ENCODE measurements at places on chromosomes 16 and 17. TPM values are rescaled to one million over a fixed set of nuclear protein-coding genes. Genes with fewer than 3 reads are reported as not detected.

- no peak for DNase-seq
- H3K27me3 ChIP-seq, result peaks cover 21% of the 10 kb centered on the region
- no peaks in the 10 kb centered on the region for H3K36me3 ChIP-seq
- no peak overlapping the region for H3K4me3 ChIP-seq
- no peak overlapping the region for H3K27ac ChIP-seq
Measured at GRCh38 chr16:21203155-21203797, 8.1 kb downstream of the ZP2 start.

DNA sequence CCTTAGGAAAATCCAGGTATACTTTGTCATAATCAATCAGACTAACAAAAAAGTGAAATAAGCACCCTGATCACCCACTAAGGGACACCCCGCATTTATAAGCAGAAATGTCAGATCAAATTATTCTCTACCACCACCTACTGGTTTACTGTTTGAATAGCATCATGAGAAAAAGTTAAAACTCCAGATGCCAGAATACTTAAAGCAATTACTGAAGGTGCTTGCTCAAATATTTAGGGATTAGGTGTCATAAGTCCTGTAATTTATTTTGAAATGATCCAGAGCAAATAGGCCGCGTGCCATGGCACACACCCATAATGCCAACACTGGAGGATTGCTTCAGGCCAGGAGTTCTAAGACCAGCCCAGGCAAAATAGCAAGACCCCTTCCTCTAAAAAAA is 2.3 kb downstream of the TOP2A start:
- no peak overlapping the region for H3K27ac ChIP-seq
- DNase-seq, result peak; percentile 48
- H3K4me1 ChIP-seq, result peaks cover 12% of the 10 kb centered on the region
- H3K36me3 ChIP-seq, result peaks cover 39% of the 10 kb centered on the region
- H3K27me3 ChIP-seq, result no peaks in the 10 kb centered on the region

TEX19 gene
- total RNA-seq, result 1.2 TPM

GRCh38 chr17:47945080-47945479 is 3.7 kb downstream of the PNPO start:
- H3K36me3 ChIP-seq, result peaks cover 14% of the 10 kb centered on the region
- H3K4me3 ChIP-seq, result no peak overlapping the region
- H3K27me3 ChIP-seq, result no peaks in the 10 kb centered on the region
- peaks cover 47% of the 10 kb centered on the region for H3K4me1 ChIP-seq
- no peak overlapping the region for H3K27ac ChIP-seq
- DNase-seq, result no peak

DNA sequence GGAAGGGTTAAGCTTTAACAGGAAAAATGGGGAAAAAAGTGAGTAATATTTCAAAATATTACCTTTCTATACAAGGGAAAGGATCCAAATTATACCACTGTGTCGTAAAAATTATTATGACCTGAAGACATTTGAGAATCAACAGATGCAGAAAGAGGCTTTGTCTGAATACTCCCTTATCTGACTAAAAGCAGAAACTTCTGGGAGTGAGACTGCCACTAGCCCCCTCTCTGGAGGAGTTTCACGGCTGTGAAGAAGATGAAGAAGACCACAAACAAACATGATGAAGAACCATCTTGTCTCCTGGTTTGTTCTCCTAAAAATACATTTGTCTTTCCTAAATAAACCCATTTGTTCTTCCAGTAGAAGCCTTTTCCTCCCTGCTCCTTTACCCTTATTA is 29.4 kb downstream of the CNTROB start:
- H3K36me3 ChIP-seq, result no peaks in the 10 kb centered on the region
- H3K4me1 ChIP-seq, result peaks cover 4% of the 10 kb centered on the region
- no peak for DNase-seq
- H3K27ac ChIP-seq, result no peak overlapping the region
- no peaks in the 10 kb centered on the region for H3K27me3 ChIP-seq
- no peak overlapping the region for H3K4me3 ChIP-seq

TK2 gene
- 14.1 TPM for total RNA-seq

GRCh38 chr16:27786923-27787625 is 237.1 kb downstream of the KATNIP start:
- DNase-seq, result no peak
- H3K4me3 ChIP-seq, result no peak overlapping the region
- H3K27me3 ChIP-seq, result no peaks in the 10 kb centered on the region
- no peaks in the 10 kb centered on the region for H3K4me1 ChIP-seq

PMFBP1 gene
- 1.2 TPM for total RNA-seq

- H3K4me3 ChIP-seq, result no peak overlapping the region
- no peaks in the 10 kb centered on the region for H3K36me3 ChIP-seq
- DNase-seq, result no peak
- no peaks in the 10 kb centered on the region for H3K27me3 ChIP-seq
Measured at GRCh38 chr17:34015253-34015652, 239.8 kb upstream of the CCL2 start.

PTGES3L gene
- total RNA-seq, result 0.52 TPM

GRCh38 chr16:70407811-70408274 is 31.1 kb downstream of the ST3GAL2 start:
- peaks cover 12% of the 10 kb centered on the region for H3K4me1 ChIP-seq
- H3K27me3 ChIP-seq, result no peaks in the 10 kb centered on the region
- H3K4me3 ChIP-seq, result no peak overlapping the region
- no peak for DNase-seq
- H3K36me3 ChIP-seq, result no peaks in the 10 kb centered on the region
- H3K27ac ChIP-seq, result no peak overlapping the region

DNA sequence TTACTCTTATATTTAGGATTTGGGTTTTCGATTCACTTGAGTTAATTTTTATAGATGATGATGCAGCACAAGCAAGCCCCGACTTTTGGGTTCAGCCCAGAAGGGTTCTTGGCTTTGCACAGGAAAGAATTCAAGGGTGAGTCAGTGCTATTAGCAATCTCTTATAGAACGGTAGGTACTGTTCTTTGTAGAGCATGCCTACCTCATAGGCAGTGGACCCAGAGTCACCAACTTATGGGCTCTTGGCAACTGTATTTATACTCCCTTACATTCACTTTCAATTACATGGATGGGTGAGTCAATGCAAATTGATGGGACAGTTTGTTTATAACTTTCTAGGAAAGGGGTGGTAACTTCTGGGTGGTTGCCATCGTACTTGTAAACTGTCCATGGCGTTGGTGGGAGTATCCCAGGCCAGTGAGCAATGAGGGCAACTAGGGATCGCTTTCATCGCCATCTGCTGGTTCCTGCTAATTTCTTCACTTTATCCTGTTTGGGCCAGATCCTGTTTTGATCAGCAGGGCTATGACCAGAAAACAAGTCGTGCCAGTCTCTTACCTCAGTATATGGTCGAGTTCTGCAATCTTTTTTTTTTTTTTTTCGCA is 362.6 kb downstream of the CNTNAP4 start:
- no peak overlapping the region for H3K4me3 ChIP-seq
- H3K36me3 ChIP-seq, result no peaks in the 10 kb centered on the region
- no peaks in the 10 kb centered on the region for H3K4me1 ChIP-seq
- DNase-seq, result peak; percentile 60
- H3K27me3 ChIP-seq, result peaks cover 42% of the 10 kb centered on the region
- H3K27ac ChIP-seq, result no peak overlapping the region

DNA sequence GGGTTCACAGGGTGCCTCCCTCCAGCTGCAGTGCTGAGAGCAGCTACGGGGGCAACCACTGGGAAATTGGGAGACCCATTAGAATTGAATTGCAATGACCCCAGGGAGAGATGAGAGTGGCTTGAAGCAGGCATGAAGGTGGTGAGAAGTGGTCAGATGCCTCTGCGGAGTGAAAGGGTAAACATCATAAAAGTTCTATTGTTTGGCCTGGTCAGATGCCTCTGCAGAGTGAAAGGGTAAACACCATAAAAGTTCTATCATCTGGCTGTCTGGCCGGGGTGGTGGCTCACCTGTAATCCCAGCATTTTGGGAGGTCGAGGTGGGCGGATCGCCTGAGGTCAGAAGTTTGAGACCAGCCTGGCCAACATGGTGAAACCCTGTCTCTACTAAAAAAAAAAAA is 53.5 kb downstream of the TNFRSF13B start:
- H3K4me3 ChIP-seq, result no peak overlapping the region
- H3K36me3 ChIP-seq, result no peaks in the 10 kb centered on the region
- peak; percentile 78 for DNase-seq
- peaks cover 11% of the 10 kb centered on the region for H3K4me1 ChIP-seq
- no peaks in the 10 kb centered on the region for H3K27me3 ChIP-seq

CES3 gene
- 0.26 TPM for total RNA-seq

ABCC3 gene
- 50.2 TPM for total RNA-seq

- H3K4me3 ChIP-seq, result no peak overlapping the region
- H3K4me1 ChIP-seq, result no peaks in the 10 kb centered on the region
- no peaks in the 10 kb centered on the region for H3K27me3 ChIP-seq
- no peak for DNase-seq
- H3K27ac ChIP-seq, result no peak overlapping the region
Measured at GRCh38 chr17:33940769-33941370, 314.2 kb upstream of the CCL2 start.

DNA sequence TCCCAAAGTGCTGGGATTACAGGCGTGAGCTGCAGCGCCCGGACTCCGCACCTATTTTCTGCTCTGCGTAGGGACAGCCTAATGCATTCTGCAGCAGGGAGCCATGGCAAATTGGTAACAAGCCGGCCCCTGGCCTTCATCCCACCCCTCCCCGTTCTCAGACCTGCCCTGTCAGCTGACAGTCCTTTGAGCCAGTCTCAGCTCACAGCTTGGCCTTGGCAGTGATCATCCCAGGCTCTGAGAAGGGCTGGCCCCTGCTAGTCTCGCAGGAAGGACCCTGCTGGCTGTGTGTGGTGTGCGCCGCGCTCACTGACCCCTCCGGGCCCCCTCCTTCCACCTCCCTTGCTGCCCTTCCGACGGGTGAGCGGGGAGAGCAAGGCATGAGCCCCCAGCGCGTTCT is 10.3 kb upstream of the NPTX1 start:
- H3K27me3 ChIP-seq, result peaks cover 10% of the 10 kb centered on the region
- no peak for DNase-seq
- no peak overlapping the region for H3K4me3 ChIP-seq
- no peak overlapping the region for H3K27ac ChIP-seq
- no peaks in the 10 kb centered on the region for H3K36me3 ChIP-seq

DNA sequence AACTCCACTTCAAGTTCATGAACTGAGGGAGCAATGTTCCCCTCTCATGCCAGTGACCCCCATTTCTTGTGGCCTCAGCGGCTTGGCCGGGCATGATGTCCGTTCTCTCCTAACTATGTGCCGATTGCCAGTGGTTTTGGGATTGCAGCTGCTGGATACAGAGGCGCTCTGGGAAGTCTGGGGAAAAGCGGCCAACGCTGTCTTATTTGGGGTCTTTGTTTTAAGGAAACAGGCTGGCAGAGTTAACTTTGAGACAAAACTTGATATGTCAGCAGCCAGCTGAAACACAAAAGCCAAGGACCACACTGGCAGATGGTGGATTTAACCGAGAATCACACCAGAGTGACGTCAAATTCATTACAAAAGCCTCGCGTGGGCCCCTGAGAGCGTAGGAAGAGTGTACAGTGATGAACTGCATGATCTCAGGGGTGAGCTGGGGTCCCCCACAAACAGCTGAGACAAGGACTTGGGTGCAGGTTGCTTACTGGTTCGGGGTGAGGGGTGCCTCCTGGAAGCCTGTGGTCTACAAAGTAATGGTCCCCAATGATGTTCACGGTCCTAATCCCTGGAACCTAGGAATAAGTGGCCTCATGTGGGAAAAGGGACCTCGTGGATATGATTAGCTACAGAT is 180.4 kb downstream of the IRF8 start:
- H3K36me3 ChIP-seq, result no peaks in the 10 kb centered on the region
- DNase-seq, result no peak
- no peak overlapping the region for H3K4me3 ChIP-seq
- H3K27me3 ChIP-seq, result peaks cover 36% of the 10 kb centered on the region
- no peak overlapping the region for H3K27ac ChIP-seq

DNA sequence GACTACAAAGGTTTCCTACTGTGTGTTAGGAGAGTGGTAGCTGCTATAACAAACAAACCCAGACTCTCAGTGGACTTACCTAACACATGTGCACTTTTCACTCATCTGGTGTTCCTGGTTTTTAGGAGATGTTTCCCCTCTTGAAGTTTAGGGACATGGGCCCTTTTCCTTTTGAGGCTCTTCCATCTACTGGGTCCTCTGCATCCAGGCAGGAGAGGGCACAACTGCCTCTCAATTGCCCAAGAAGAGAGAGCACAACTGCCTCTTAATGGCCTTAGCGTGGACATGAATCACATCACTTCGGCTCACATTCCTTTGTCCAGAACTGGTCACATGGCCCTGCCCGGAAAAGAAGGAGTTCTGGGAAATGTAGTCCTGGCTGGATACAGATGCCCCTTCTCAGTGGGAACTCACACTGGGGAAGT is 9.8 kb upstream of the TNRC6C start:
- peaks cover 5% of the 10 kb centered on the region for H3K4me1 ChIP-seq
- no peak overlapping the region for H3K27ac ChIP-seq
- H3K4me3 ChIP-seq, result no peak overlapping the region
- no peaks in the 10 kb centered on the region for H3K36me3 ChIP-seq
- peaks cover 71% of the 10 kb centered on the region for H3K27me3 ChIP-seq

DNA sequence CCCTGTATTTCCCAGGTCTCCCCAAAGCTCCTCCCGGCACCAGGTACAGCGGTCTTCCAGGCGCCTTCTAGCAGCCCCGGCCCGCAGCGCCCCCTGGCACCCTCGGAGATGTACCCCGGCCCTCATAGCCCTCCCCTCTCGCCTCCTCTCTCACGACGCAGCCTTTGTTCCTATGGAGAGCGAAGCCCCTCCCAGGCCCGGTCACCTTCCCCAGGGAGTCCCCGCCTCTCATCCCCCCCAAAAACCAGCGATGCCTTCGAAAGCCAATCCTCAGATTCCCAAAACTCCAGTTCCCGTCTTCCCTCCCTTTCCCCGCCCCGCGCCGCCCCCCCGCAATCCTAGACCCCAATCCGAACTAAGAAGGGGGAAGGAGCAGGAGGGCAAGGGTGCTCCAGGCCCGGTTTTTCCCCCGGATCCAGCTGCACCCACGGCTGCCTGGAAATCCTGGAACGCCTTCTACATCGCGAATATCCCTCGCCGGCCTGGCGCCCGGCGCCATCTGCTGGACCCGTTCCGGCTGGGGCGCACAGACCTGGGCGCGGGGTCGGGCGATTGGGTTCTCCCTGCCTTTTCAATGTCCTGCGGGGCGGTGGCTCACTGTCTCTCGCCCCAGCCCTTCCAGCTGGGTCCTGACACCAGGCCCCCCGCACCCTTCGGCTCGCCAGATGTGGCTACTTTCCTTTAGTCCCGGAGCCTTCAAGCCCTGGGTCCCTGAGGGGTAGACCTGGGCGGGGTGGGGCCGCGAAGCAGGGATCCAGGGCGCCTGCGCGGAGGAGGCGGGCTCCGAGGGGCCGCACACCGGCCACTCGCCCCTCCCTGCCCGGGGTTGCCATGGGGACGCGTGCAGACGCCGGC is at the start of gene DNAH2:
Gene DNAH2 (plus strand): TSS at position 844 of the 855 bp plus-strand sequence. CDS start 1,991 bp downstream, outside the sequence.
- H3K36me3 ChIP-seq, result no peaks in the 10 kb centered on the region
- peak; percentile 65 for DNase-seq
- peaks cover 7% of the 10 kb centered on the region for H3K4me1 ChIP-seq
- no peak within 1 kb of the TSS for H3K27ac ChIP-seq

ZNF423 gene
- total RNA-seq, result not detected

DNA sequence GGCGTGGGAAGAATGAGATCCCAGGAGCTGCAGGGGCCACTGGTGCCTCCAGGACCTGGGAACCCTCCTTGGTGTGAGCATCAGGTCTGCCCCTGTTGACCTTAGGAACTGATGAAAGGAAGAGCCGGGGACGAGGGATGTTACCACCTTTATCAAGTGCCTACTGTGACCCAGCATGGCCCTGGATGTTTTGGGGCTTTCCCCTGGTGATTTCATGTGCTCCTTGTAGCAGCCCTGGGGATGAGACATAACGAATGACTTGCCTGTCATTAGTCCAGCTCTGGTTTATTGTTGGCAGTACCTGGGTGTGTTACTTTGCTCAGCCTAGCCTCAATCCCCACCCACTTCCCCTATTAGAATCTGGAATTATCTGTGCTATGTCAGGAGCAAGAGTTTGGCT is 39.9 kb downstream of the WSCD1 start:
- peak overlapping the region; percentile 93 for H3K27ac ChIP-seq
- H3K36me3 ChIP-seq, result peaks cover 17% of the 10 kb centered on the region
- H3K4me3 ChIP-seq, result no peak overlapping the region
- DNase-seq, result peak; percentile 56
- H3K4me1 ChIP-seq, result peaks cover 22% of the 10 kb centered on the region
